ENCODE measurements at places on chromosomes 1 and 21.

DNA sequence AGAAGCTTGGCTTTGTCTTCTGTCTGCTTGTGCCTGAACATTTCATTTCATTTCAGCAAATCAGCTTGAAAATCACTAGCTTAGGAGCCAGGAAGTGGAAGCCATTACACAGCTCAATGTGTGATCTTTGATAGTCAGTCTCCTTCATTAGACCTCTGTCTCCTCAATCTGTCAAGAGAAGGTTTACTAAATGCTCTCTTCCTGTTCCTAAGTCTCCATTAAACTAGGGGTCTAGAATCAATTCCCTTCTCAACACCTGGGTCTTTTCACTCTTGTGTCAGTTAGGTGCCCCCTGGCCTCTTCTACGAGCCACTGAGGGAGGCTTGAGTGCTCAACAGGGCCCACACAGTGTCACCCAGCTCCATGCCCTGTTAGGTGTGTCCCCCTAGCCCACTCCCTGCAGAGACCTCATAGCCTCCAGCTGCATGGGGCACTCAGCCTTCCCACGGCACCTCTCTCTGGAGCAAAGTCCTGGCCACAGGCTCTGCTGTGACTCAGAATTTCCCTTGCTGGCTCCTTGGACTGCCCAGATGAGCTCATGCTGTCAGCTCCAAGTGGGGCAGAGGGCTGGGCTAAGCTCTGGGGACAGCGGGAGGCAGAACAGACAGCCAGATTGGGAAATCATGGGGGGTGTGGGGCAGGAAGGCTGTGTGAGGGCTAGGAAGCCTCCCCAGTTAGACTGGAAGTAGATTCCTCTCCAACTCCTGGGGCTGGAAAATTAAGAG, 115.7 kb upstream of the IPO9 start:
- DNase-seq: no peak

GRCh38 chr1:216425577-216425976, 2.3 kb upstream of the USH2A start:
- no peak for DNase-seq

DNA sequence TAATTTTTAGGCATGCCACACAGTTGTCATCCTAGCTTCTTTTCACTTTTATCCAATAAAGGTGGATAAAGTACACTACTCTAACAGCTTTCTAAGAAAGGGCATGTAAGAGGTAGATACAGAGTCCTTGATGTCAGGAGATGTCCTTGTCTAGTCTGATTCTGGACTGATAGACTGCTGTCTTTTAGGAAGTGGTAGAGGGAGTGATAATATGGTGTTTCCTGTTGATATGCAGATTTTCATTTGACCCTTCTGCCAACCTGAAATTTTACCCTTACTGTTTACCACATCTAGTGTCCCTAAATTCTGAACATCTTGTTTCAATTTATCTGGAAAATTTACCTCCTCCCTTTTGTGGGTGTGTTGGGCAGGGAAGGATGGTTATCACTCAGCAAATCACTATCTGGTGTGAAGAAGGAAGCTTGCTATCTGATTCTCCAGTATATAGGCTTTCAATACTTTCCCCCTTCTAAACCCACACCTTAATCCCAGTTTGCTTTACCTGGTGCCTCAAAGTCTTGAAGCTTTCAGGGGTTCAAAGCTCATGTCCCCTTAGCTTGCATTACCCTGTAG, 354.9 kb upstream of the SNX7 start:
- DNase-seq: no peak

- DNase-seq: no peak
Observed at GRCh38 chr1:86640161-86640670, 64.2 kb upstream of the SH3GLB1 start.

DNA sequence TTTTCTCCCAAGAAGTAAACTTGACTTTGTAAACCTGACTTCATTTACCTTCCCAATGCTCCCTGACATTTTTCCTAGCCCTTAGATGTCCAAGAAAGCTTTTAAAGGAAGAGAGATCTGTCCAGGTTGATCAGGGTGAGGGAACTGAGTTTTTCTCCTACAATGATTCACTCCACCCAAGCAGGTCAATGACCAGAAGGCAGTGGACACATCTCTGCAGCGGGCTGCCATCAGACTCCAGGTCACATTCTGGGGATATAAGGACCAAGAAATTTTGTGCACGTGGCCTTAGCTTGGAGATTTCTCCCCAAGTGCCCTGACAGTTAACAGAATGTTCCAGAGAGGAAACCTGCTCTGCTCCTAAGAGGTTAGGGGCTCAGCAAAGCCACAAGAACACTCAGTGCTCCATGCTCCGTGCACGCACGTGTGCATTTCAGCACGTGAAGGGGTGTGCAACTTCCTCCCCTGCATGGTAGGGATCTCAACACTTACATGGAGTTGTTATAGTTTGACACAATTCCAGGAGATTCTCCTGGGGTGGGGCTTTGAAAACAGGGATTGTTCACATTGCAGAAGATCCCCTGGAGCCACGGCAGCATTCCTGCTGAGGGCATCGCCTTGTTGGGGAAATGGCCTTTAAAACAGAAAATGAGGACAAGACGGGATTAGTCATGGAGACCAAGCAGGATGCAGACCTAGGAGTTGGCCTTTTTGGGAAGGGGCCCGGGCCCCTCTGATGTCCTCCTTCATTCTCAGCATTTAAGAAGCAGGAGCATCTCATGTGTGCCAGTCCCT, 9.8 kb downstream of the ABCA4 start:
- DNase-seq: no peak

DNA sequence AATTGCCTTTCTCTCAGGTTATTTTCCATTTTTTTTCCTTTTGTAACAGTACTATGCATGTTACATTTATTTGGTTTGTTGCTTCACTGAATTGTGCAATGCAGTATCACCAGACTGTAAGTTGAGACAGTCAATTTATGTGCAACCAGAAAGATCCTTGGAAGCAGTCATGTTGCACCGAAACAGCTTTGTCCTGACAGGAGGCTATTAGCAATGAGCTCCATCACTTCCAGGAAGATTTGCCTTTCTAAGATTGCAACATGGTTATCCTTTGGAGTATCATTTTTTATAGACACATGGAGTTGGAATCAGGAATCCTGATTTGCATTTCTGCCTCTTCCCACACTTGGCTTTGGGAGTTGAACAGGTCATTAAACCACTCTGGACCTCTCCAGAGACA, 84.5 kb upstream of the ST6GALNAC5 start:
- DNase-seq: no peak

- DNase-seq: peak; percentile 95
Observed at GRCh38 chr1:100132566-100133477, at the start of the genes SASS6 and TRMT13. Gene SASS6 (minus strand): TSS chr1:100132930. CDS start chr1:100132814, 116 bp downstream. Gene TRMT13 (plus strand): TSS chr1:100133163. CDS start chr1:100133169, 6 bp downstream.

DNA sequence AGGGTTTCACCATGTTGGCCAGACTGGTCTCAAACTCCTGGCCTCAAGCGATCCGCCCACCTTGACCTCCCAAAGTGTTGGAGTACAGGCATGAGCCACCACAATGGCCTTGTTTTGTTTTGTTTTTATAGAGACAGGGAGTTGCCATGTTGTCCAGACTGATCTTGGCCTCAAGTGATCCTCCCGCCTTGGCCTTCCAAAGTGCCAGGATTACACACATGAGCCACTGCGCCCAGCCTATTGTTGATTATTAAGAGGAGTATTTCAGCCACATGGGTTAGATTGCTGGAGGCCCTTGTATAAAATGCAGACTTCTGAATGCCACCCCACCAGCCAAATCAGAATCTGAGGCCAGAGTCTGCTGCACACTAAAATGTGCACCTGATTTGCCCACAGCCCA, 57.2 kb upstream of the ANGPTL1 start:
- no peak for DNase-seq

- DNase-seq: no peak
Observed at GRCh38 chr1:167067904-167068303, 22.3 kb downstream of the GPA33 start.

DNA sequence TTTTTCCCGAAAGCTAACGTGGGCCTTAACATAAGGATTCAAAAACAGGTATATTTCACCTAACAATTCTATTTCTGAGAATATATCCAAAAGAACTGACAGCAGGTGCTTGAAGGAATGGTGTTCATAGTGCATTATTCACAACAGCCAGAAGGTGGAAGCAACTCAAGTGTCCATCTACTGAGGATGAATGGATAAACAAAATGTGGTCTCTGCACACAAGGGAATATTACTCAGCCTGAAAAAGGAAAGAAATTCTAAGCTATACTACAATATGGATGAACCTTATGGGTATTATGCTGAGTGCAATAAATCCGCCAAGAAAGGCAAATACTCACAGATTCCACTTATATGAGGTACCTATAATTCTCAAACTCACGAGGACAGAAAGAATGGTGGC, 6.1 kb upstream of the RIPPLY3 start:
- no peak for DNase-seq

- DNase-seq: no peak
Observed at GRCh38 chr1:88985032-88985431, 7.4 kb downstream of the KYAT3 start.

DNA sequence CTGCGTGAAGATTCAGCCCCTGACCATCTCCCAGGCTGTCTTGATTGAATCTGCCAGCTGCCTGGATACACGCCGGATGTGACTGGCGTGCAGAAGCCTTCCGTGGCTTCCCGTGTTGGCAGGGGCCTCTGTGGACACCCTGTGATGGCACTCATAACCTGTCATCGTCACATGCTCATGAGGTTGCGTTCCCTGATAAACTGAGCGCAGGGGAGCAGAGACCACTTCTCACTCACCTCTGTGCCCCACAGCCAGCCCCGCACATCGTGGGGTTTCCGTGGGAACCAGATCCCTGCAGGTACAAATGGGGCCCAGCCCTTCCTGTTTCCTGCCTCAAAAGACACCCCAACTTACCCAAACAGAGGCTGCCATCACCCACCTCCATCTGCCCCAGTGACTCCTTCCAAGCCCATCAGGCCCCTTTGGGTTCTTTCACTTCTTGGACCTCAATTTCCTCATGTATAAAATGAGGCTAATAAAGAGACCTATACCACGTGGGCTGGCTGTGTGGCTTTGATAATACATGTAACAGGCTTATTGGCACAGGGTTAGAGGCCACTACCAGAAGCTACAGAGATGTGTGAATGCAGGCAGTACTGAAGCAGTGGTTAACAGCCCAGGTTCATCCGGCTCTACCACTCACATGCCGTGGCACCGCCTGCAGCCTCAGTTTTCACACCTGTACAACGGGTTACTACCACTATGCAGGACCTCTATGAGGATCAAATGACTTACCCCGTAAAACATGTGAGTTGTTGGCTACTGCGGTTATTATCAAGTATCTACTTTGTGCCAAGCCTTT, 23.6 kb downstream of the HTR6 start:
- DNase-seq: peak; percentile 49

DNA sequence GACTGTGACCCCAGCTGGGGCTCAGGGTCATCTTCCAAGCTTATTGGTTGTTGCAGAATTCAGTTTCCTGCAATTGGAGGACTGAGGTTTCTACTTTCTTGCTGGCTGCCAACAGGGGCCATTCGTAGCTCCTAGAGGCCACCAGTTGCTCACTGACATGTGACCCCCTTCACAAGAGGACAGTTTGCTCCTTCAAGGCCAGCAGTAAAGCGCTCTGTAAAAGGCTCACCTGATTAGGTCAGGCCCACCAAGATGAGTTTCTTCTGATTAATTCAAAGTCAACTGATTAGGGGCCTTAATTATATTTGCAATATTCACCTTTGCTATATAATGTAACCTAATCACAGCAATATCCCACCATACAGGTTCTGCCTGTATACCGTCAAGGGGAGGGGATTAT, 68.9 kb downstream of the SLC9A1 start:
- no peak for DNase-seq

GRCh38 chr1:101732261-101732660, 264.5 kb downstream of the OLFM3 start:
- DNase-seq: no peak

GRCh38 chr1:119611701-119612113, 36.4 kb downstream of the ZNF697 start:
- peak; percentile 44 for DNase-seq

GRCh38 chr21:42548687-42549406, 35.2 kb downstream of the SLC37A1 start:
- DNase-seq: no peak

DNA sequence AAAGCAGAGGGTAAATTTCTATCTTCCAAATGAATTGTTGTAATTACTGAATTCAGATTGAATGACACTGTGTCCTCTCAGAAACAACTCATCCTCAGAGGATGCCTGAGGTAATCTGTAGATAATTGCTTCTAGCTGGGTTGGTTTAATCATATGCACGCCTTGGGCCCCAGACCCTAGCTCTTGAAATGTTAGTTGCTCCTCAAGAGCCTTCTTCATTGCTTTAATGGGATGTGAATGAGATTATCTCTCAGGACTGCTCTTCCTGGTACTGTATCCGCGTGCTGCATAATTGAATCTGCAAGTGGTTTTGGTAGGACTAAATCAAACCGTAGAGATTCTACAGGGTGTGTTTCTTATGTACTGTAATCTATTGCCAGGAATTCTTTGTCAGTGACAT, 569.3 kb upstream of the NEGR1 start:
- DNase-seq: no peak

GRCh38 chr1:86016076-86016759, 140.4 kb downstream of the COL24A1 start:
- DNase-seq: no peak

GRCh38 chr1:198373376-198373775, 167.1 kb downstream of the ATP6V1G3 start:
- no peak for DNase-seq

DNA sequence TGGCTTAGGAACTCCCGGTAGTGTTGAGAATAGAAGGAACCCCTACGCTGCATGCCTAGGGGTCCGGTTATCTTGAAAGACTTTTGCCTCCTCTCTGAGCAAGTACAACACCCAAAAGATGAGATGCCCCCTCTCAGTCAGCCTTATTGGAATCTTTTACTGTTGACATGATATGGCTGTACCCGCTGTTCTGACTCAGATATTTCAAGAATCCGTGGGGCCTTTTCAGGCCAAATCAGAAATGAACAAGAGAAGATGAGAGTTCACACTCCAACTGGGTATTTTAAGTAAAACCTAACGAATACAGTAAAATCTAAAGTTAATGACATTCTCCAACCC, 164.2 kb downstream of the PPIAL4G start:
- no peak for DNase-seq

DNA sequence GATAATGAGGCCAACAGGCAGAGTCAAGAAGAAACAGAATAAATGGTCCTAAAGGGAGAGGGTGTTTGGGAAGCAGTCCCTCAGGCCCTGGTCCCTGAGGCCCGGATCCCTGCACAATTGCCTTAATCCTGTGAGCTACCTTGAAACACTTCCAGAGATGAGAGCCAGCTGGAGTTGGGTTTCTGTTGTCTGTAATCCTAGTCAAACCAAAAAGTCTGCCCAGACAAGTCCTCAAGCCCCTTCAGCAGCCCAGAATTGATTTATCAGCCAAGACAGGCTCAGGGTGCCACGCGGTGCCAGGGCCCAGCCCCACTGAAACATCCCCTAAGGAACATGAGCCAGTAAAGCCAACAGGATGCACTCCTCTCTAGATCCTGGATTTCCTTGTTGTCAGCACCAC, 16.4 kb upstream of the CLSTN1 start:
- no peak for DNase-seq

- peak; percentile 18 for DNase-seq
Observed at GRCh38 chr1:196608390-196609369, at the start of gene KCNT2. Gene KCNT2 (minus strand): TSS chr1:196608440. CDS start chr1:196608309, 131 bp downstream.

DNA sequence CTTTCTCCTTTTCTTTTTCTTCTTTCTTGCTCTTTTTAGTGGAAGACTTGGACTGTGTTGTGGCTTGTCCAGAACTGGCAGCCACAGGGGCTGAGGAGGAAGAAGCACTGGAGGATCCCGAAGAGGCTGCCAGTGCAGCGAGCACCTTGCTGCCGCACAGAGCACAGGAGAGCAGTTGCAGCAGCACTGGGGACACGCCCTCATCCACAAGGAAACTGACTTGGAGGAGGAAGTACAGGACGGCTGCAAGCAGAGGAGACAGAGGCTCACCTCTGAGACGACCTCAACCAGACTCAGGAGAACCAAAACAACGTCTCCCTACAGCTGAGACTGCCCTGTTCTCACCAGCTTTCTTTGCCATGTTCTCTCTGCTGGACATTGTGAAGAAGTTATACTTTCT, 88.9 kb downstream of the UBR4 start:
- no peak for DNase-seq

Measured in activated naive CD4-positive, alpha-beta T cell treated with Interleukin-2 at 50 U/mL for 16 hours (primary cell).